ENCODE measurements at places on chromosomes 7 and 10.

DNA sequence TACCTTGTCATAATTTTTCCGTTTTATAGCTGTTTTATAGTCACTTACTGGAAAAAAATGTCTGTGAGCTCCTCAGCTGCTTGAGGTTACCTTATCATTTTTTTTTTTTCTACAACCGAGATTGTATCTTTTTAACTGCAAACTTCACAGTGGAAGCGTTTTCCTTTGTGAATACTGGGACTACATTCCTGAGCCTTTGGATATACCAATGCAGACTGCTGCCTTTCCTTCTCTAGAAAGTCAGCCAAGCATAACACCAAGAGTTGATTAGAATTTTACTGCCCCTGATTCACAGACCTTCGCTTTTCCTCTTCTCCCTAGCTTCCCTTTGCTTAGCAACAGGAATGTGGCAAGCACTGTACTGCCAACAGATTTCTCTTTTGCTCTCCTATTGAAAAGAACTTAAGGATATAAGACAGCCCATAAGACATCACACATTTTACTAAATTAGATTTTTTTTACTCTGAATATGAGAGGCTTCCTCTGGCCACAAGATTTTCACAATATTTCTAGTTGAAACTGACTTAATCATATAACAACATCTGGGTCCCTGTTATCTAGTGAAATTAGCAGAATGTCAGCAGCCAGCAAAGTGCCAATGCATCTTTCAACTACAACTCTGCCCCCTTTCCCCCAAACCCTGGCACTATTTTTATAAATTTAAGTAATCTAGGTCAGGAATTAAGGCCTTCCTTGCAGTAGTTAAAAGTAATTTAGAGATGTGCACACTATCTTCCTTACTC is 170.6 kb downstream of the PRKG1 start:
- DNase-seq, result no peak

- no peak for DNase-seq
These were observed 337.9 kb downstream of the PTPRN2 start for GRCh38 chr7:158249692-158250091.

GRCh38 chr7:155741805-155742204 is 70.5 kb downstream of the SHH start:
- no peak for DNase-seq

GRCh38 chr10:77675347-77675746 is 37.7 kb upstream of the KCNMA1 start:
- DNase-seq, result no peak

GRCh38 chr10:96600337-96600736 is 13.5 kb upstream of the TM9SF3 start:
- no peak for DNase-seq

DNA sequence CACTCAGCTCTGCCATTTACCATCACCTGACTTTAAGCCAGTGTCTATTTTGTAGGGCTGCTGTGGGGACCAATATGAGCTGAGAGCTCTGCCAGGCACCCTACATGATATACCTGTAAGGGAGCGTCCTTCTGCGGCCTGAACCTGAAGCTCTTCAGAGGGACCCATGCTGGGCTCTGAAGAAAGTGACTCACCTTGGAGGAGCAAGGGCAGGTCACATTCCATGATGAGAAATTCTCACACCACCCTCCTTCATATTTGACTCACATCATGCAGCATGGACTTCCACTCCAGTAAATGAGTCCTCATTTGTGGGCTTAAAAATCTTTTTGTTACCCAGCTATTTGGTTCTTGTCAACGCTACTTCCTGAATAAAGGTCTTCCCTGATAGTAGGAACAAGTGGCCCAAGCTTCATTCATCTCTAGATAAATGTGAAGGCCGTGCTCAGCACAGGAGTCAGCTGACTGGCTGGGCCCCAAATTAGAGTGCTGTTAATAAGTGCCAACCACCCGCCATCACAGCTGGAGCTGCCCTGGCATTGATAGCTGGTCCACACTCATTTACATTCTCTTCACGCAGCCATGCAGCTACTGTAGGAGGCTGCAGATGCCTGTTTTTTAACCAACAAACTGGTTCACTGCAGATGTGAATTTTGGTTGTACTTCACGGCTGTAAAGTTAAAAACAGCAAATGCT is 78.4 kb downstream of the RNF216 start:
- no peak for DNase-seq

DNA sequence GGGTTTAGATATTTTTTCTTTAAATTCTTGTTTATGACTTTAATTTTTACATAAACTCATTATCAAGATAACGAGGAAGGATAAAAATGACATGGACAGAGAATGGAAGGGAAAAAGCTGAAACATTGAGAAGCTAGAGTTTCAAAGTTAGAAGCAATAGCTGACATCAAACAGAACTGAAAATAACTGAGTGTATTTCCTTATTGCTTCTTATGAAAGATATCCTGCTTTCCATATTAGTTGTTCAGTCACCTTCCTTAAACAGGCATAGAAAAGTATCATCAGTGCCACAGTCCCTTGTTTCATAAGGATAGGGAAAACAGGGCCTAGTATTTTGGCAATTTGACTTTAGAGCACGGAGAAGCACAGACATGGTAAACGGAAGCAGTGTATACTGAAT is 460.5 kb upstream of the GHITM start:
- DNase-seq, result no peak

GRCh38 chr10:86372119-86372783 is 5.7 kb upstream of the GRID1 start:
- DNase-seq, result no peak

Measured in stimulated activated CD4-positive, alpha-beta T cell treated with anti-CD3 and anti-CD28 coated beads, Interleukin-15, amount 100 ng/mL, for 1 hour (primary cell).